ENCODE measurements at places on chromosomes 7 and 10.

- peak; percentile 54 for DNase-seq
Observed at GRCh38 chr7:15801551-15801950, 115.1 kb upstream of the MEOX2 start.

DNA sequence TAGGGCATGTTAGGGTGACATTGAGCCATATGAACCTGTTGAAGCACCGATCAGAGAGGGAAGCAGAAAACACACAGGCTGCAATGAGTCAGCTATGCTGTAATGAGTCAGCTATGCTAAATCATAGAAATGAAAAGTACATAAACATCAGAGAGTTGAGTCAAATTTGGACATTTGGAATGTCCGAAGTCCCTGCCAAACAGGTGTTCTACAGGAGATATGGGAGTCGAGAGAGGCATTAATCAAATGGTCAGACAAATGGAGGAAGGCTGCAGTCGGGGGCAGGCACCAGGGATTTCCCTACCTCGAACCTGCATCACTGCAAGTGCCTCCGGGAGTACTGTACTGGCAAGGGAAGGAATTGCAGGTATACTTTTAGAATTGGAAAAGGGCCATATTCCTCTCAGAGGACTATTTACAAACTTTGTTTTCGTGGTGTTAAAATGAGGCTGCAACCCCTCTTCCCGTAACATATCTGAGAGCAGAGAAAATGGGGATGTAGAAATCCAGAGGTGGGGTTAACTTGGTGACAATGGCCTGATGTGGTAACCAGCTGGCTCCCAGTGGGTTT, 8.8 kb upstream of the ZC3HAV1 start:
- DNase-seq, result no peak

GRCh38 chr10:59079386-59080226, 96.8 kb upstream of the PHYHIPL start:
- no peak for DNase-seq

GRCh38 chr10:60934215-60935175, 9.5 kb downstream of the RHOBTB1 start:
- no peak for DNase-seq

DNA sequence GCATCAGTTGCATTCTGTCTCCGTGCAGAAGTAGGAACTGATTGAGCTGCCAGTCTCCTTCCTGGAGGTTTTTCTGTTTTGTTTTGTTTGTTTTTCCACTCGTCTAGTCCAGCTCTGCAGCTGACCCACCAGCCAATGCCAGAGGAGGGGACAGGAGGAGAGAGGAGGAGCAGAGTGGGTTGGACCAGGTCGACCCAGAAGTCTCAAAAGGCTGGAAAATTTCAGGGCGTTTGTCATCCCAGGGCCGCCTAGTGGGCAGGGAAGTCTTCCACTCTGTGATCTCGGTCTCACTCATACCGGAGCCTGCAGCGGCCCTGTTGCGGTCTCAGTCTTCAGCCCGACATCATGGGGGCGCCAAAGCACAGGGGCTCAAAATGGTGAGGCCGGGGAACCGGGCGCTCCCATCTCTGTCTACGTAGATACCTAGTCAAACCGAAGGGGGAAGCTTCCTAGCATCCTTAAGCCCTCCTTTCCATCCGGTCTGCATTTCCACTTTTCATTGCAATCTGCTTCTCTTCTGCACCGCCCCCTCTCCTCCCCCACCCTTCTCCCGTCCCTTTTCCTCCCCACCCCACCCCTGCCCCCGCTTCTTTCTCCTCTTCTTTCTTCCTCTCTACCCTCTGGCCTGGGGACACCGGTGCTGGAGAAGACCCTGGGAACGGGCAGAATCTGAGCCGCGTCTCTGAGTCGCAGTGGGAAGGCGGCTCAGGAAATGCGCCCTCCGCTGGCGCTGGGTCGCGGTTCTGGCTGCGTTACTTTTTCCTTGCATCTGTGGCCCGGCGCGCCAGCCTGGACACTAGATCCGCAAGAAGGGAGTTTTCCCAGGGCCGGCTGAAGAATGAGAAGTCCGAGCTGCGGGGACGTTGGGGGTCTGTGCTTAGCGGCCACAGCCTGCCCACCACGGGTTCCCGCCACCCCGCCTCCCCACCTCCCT, 16.2 kb upstream of the PAX2 start:
- no peak for DNase-seq

DNA sequence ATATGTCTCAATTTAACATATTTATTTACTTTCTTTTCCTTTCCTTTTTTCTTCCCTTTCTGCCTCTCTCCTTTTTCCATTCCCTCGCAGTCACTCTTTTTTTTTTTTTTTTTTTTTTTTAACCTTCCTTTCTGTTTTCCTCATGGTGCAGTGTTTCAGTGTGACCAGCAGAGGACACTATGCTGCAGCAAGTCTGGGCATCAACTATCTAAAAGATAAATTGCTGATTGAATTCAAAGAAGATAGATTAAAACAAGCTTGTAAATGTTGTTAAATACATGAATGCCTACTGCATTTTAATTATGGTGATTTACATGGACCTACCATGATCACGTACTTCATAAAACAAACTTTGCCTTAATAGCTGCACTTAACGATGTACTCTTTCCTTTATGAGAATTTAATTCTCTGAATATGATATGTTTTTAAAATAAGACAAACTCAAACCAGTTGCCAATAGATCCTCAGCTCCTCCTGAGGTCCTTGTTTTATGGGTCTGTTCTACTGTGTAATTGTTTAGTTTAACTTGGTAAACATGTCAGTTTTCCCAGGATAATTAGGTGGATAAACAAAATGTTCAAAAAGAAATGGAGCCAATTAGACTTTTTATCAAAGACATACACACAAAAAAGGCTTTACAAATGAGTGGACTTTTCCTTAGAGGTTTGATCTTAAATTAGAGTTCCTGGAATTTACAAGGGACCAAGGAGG, 101.0 kb upstream of the AGR3 start:
- peak; percentile 20 for DNase-seq

DNA sequence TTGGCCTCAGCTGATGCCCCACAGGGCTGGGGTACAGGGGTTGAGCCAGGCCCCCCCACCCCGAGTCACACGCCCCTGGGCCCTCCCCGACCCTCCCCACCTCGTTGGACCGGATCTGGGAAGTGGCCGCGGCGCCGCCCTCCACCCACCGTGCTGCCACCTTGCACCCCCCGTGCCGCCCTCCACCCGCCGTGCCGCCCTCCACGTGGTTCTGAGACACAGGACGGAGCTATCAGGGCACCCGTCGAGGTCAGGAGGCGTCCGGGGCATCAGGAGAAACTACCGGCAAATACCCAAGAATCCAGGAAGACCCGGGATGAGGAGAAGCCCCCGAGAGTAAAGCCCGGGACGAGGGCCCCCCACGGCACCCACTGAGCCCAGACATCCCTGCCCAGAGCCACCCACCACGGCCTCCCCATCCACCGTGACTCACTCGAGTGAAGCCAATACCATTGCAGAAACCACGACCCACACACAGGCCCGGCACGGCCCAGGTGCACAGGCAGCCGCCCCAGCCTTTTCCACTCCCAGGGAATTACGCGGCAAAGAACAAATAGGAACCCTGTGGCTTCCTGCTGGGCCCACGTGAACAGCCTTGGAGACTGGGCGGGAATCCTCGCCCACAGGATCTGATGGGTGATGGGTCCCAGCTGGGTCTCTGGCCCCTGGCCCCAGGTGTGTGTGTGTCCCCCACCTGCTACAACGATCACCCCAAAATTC, 34.0 kb downstream of the ADAP1 start:
- DNase-seq, result no peak

- no peak for DNase-seq
Observed at GRCh38 chr10:10213237-10213636, 804.4 kb upstream of the CELF2 start.

GRCh38 chr7:140456551-140457051, 22.7 kb downstream of the MKRN1 start:
- no peak for DNase-seq

DNA sequence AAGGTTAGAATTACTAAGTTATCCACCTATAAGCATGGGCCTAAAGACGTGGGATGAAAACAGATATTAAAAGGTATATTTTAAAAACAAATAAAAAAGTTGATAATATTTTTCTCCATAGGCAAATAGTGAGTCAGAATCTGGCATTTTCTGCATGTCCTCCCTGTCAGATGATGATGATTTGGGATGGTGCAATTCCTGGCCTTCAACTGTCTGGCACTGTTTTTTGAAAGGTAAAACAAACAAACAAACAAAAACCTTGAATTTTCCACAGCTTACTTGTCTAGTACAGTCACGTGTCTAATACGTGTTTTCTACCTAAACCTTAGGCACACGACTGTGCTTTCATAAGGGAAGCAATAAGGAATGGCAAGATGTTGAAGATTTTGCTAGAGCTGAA, 17.4 kb downstream of the HBP1 start:
- DNase-seq, result no peak

GRCh38 chr7:151695951-151696541, 176.4 kb upstream of the RHEB start:
- DNase-seq, result peak; percentile 88

DNA sequence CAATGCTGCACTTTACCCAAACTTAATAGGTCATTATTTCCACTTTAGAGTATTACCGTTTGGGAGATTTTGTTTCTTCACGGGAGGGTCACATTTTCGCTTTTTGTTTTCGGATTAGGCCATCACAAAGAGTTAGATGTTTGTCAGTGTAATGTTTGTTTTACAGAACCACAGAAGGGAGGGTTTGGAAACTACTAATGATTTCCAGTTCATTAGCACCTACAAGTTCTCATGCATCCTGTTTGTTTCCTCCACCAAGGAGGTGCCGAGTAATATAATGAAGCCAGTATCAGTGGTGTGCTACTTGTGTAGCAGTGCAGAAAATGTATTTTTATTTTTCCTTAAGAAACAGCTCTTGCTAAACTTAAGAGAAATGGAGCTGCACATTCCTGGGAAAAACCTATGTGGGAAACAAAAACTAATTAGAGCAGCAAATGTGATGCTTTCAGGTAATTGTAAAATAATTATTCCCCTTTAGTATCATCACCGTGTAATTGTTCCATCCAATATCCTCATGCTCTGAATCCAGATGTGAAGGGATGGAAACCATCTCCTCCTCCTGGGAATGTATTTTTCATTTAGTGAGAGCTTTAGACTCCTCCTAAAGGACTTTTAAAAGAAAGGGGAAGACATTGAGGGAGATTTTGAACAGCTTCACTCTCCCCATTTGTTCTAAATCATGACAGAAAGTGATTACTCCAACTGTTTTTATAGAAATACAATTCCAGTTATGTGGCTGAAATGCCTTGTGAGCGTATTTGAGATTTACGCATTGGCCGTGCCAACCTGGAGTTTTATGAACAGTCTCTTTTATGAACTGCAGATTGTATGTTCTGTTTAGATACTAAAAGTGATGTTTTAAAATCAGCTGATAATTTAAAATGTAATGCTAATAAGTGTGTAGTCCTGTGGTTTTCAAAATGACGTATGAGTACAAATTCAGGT, 5.6 kb downstream of the CELF2 start:
- no peak for DNase-seq

DNA sequence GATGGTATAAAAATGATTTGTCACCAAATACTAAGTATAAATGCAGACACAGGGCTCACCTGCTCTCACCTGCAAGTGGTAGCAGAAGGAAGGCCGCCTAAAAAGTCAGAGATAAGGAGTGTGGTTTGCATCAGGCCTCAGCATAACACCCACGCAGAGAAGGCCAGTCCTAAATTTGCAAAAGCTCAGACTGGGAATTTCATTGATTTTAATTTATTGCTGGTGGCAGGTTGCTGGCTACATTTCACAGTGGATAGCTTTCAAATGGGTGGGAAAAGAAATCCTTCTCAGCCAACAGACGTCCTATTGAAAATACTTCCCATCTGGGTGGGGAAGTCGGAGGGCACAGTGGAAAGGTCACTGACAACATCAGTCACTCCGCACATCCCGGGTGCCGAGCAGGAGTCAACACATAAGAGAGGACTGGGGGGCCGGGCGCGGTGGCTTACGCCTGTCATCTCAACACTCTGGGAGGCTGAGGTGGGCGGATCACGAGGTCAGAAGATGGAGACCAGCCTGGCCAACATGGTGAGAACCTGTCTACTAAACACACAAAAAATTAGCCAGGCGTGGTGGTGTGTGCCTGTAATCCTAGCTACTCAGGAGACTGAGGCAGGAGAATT, 561.8 kb upstream of the MKI67 start:
- no peak for DNase-seq

DNA sequence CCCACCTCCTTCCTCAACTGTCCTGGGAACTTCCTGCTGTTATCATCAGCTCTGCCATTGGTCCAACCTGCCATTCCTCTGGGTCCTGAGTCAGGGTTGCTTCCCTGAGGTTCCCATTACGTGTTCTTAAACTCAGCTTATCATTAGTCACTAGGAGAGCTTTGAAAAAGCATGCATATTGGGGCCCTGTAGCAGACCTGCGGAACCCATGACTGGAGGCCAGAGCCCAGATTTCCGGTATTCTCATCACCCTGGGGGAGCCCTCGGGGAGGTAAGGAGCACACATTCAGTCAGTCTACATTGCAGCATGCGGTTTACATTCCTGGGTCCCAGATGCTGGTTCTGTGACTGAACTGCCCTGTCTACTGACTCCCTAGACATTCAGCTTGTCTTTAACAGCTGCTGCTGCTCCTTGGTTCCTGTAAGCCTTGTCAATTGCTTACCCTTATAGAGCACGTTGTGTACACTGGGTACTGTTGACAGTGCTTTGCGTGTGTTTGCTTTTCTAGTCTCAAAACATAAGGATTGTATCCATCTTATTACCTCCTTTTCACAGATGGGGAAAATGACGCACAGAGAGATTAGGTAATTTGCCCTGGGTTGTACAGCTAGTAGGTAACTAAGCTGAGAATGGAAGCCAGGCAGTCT, 12.8 kb downstream of the CDHR3 start:
- no peak for DNase-seq

GRCh38 chr10:20658158-20658557, 239.0 kb downstream of the NEBL start:
- DNase-seq, result no peak

GRCh38 chr10:103800789-103801540, 54.4 kb downstream of the SH3PXD2A start:
- no peak for DNase-seq

- no peak for DNase-seq
Observed at GRCh38 chr10:121435099-121435875, 163.0 kb downstream of the FGFR2 start.

DNA sequence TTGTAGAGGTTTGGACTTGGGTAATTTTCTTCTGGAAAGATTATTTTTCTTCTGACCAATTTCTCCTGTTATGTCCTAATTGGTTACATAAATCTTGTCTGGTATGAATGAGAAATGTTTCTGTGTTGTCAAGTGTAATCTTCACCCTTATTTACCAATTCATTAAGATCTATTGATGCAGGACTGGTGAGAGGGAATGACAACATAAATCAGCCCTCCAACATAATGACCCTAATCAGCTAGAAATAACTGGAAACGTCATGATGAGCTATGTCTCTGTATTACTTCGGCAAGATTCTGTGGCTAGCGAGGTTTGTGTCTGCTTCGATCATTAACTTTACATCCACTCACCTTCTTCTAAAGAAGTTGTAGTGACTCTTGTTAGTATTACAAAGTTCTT, 3.5 kb downstream of the FOXP2 start:
- no peak for DNase-seq
